ENCODE measurements at places on chromosomes 4 and X. TPM values are rescaled to one million over a fixed set of nuclear protein-coding genes. Genes with fewer than 3 reads are reported as not detected.

The GAB1 gene
- total RNA-seq = 45.0 TPM

- H3K4me3 ChIP-seq = no peak overlapping the region
- no peaks in the 10 kb centered on the region for H3K36me3 ChIP-seq
- H3K4me1 ChIP-seq = peaks cover 42% of the 10 kb centered on the region
- H3K27ac ChIP-seq = peak overlapping the region; percentile 91
- no peaks in the 10 kb centered on the region for H3K27me3 ChIP-seq
- DNase-seq = no peak
Measured at GRCh38 chrX:9847071-9847470, 60.8 kb downstream of the SHROOM2 start.

GRCh38 chr4:159383562-159383931 lies 280.7 kb downstream of the RAPGEF2 start:
- no peak for DNase-seq
- no peaks in the 10 kb centered on the region for H3K27me3 ChIP-seq
- H3K36me3 ChIP-seq = peaks cover 16% of the 10 kb centered on the region

DNA sequence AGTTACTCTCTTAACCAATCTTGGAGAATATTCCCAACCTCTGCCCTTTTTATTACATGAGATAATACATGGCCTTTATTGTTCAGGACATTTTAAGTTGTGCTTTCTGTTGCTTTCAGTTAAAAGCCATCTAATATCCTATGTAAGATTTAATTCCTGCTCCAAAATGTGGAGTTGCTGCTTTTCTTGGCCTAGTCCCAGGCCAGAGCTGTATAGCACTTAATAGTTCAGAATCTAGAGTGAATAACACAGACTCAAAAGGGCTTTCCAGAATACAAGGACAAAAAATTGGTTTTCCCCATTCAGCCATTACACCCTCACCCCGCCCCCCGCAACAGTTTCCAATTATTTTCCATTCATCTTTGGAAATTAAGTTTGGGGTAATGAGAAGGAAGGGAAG lies 144.3 kb upstream of the SMAD1 start:
- H3K36me3 ChIP-seq = no peaks in the 10 kb centered on the region
- peaks cover 24% of the 10 kb centered on the region for H3K4me1 ChIP-seq
- no peak overlapping the region for H3K27ac ChIP-seq
- H3K4me3 ChIP-seq = no peak overlapping the region

DNA sequence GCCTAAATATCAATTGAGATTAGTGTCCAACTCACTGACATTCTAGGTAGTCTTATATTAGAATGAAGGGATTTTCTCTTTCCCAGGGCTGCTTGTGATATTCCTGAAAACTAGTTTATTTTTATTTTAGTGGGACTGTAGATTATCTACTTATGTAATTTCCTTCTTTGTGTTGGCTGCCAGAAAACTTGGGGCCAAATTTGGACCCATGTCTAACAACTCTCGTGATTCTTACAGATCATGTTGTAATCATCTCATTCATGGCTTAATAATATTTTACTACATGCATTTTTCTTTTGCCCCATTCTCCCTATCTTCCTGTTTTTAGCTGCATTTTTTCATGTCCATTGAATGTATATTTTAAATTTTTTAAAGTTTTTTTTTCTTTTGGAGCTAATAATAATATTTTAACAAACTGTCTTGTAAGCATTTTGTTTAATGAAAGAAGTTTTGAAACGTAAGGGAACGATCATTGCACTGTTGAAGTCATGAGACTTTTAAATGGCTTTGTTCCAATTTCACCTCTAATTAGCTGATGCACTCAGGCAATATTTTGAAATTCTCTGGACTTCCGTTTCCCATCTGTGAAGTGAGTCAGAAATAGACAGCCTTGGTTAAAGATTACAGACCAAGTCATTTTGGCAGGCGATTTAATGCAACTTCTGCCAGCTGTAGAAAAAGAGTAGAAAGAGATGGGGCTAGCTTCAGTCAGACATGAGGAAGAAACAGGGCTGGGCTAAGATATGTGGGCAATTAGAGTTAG lies 14.3 kb upstream of the TDO2 start:
- DNase-seq = no peak
- H3K4me3 ChIP-seq = no peak overlapping the region
- H3K27me3 ChIP-seq = no peaks in the 10 kb centered on the region
- peaks cover 6% of the 10 kb centered on the region for H3K4me1 ChIP-seq

- H3K4me1 ChIP-seq = peaks cover 34% of the 10 kb centered on the region
- no peaks in the 10 kb centered on the region for H3K36me3 ChIP-seq
- no peak overlapping the region for H3K4me3 ChIP-seq
Measured at GRCh38 chr4:19577097-19577496, 674.6 kb upstream of the SLIT2 start.

GRCh38 chr4:78168029-78168428 lies 110.9 kb downstream of the FRAS1 start:
- H3K27me3 ChIP-seq = no peaks in the 10 kb centered on the region
- peaks cover 20% of the 10 kb centered on the region for H3K4me1 ChIP-seq
- H3K4me3 ChIP-seq = no peak overlapping the region
- DNase-seq = no peak

The SPANXA2 gene
- total RNA-seq = not detected

GRCh38 chr4:83093060-83093640 lies 21.4 kb downstream of the PLAC8 start:
- no peak for DNase-seq
- H3K27ac ChIP-seq = no peak overlapping the region
- no peak overlapping the region for H3K4me3 ChIP-seq
- H3K36me3 ChIP-seq = no peaks in the 10 kb centered on the region

The ZNF630 gene
- 5.8 TPM for total RNA-seq

DNA sequence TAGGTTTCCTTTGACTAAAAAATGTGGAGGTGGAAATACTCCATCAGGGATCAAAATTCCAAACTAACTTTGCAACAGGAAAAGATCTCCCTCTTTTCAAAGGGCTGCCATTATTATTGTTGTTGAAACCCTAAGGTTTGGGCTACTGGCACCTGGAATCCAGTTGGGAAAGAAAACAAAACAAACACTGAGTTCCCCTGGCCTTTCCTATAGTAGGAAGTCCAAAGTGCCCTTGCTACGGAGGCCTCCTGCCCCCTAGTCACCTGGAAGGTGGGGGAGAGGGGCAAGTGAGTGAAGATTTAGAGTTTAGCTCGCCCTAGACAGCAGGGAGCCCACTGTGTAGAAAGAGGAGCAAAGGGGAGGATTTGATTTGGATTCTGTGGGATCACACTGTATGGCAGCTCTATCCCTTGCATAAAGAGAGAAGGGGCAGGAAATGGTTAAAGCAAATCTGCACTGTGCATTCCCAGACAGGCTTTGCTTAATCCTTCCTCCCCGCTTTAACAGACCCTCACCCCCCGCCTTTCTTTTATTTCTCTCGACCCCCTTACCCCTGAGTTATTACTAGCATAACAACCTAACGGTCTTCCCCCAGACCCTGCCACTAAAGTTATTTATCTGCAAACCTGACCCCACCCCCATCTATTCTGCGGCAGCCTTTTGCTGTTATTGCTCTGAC lies 627 bp upstream of the FAT4 start:
- no peak for DNase-seq
- H3K4me1 ChIP-seq = peaks cover 38% of the 10 kb centered on the region
- peak overlapping the region; percentile 91 for H3K27ac ChIP-seq
- peak overlapping the region; percentile 88 for H3K4me3 ChIP-seq

The TXK gene
- total RNA-seq = 1.7 TPM
